ENCODE measurements at places on chromosomes 7 and 10. TPM values are rescaled to one million over a fixed set of nuclear protein-coding genes. Genes with fewer than 3 reads are reported as not detected.

Gene YKT6
- total RNA-seq: 121 TPM

Gene MYL10
- not detected for total RNA-seq

Gene PNLIPRP2
- total RNA-seq: not detected

Gene C10orf53
- not detected for total RNA-seq

Gene ANKRD16
- 7.3 TPM for total RNA-seq

Gene CFAP46
- total RNA-seq: 0.49 TPM

Gene DYDC1
- total RNA-seq: not detected

Gene ZPBP
- not detected for total RNA-seq

Gene PRR15
- not detected for total RNA-seq

Gene STEAP2
- total RNA-seq: 50.0 TPM

Gene RPEL1
- not detected for total RNA-seq

Gene OPN1SW
- total RNA-seq: not detected

Gene NEUROG3
- total RNA-seq: not detected

Gene HPS1
- total RNA-seq: 66.0 TPM

All from hair follicle dermal papilla cell (primary cell).